COR-L47 (cell line): ENCODE measurements at places on chromosomes 1 and 21.

- DNase-seq = peak; percentile 40
Observed at GRCh38 chr1:85047472-85048295, 616 bp downstream of the MCOLN3 start.

GRCh38 chr21:27807596-27807995, 840.7 kb upstream of the ADAMTS5 start:
- no peak for DNase-seq

- no peak for DNase-seq
Observed at GRCh38 chr1:29397981-29398380, 161.7 kb downstream of the PTPRU start.

- DNase-seq = no peak
Observed at GRCh38 chr1:108554682-108555427, 5.0 kb upstream of the EEIG2 start.

- no peak for DNase-seq
Observed at GRCh38 chr21:35925497-35925896, 134.8 kb downstream of the SETD4 start.
